ENCODE measurements at places on chromosomes 7 and 10.

GRCh38 chr7:15441915-15442314, 119.9 kb downstream of the AGMO start:
- DNase-seq, result no peak

DNA sequence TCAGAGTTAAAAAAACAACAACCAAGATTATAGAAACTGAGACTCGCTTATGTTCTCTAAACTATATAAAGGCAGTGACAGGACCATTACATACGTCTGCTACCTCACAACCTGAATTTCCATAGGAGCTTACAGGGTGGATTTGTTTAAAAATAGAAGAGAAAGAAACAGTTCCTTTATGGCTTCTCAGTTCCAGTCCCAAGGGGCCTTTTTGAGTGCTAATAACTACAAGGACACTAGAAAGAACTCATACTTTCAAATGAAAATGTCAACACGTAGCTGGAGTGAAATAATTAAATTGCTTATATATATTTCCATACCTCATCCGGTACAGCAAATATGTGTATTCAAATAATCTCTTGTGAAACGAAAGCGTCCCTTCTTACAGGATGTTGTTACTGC, 19.7 kb downstream of the TSPAN12 start:
- no peak for DNase-seq

GRCh38 chr10:22705527-22705926, 8.9 kb downstream of the PIP4K2A start:
- no peak for DNase-seq

DNA sequence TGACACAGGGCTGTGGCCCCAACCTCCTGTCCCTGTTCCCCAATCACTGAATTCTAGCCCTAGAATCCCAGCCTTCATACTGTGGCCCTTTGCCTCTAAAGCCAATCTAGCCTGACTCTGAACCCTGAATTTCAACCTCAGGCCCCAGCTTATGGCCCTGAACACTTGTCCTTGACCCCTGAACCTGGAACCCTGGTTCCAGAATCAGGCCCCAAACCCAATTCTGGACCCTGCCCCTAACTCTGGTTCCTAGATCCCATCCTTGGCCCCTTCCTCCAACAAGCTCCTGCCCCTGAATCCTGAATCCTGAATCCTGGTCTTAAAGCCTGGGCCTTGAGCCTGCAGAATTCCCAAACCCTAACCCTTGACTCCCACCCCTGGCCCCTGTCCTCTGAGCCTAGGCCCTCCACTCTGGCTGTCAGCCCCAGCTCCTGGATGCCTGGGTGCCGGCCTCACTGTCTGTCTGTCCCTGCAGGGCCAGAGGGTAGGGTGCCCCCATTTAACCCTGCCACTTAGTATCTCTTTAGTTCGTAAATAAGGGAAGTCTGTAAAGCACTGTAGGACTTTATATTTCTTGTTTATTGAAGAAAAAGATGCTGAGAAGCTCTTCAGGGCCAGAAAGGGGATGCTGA, 1.3 kb downstream of the INPP5A start:
- DNase-seq, result no peak

DNA sequence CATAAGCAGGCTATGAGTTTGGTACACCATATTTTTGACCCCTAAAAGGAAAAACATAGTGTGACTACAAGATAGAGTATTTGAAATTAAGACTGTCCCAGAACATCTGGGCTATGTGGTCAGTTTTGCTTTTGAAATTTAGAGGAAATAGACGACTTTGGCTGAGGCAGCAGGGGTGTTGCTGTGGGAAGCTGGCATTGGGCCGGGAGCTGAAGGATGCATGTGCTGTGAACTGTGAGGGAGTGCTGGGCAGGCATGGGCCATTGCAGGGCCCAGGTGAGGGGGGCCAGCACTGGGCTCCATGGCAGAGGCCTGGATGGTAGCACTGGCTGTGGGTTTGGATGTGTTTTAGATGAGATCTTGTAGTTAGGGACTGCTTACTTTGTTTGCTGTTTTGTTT, 168.3 kb downstream of the BMPER start:
- peak; percentile 58 for DNase-seq

- no peak for DNase-seq
Observed at GRCh38 chr10:16765509-16766375, 51.5 kb downstream of the RSU1 start.

- no peak for DNase-seq
Observed at GRCh38 chr10:3892440-3893425, 107.7 kb upstream of the KLF6 start.

GRCh38 chr10:61836888-61837754, 64.4 kb upstream of the ARID5B start:
- no peak for DNase-seq

- DNase-seq, result no peak
Observed at GRCh38 chr7:140773104-140773503, 76.6 kb downstream of the NDUFB2 start.

All from GM04504 (cell line).